ENCODE measurements at places on chromosomes 4 and X.

GRCh38 chrX:43836435-43837184, 45.6 kb downstream of the MAOB start:
- peak; percentile 17 for DNase-seq

GRCh38 chr4:112213091-112213490, 18.5 kb upstream of the AP1AR start:
- peak; percentile 6 for DNase-seq

DNA sequence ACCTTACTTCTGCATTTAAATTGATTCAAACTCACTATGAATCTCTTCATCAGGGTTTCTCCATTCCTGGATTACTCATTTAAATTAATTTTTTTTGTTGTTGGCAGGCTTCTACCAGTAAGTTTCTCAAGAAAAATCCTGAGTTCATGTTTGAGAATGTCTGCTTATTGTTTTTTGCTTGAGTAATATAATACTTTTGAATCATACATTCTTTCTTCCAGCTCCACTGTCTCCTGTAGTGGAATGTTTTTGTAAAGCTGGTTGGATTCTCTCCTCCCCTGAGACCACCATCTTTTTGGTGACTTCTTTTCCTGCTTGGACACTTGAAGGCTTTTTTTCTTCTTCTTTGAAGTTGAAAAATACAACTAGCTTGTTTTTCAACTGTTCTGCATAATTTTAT, 4.3 kb upstream of the MID1IP1 start:
- no peak for DNase-seq

GRCh38 chrX:151935358-151935757, 22.7 kb downstream of the MAGEA4 start:
- no peak for DNase-seq

DNA sequence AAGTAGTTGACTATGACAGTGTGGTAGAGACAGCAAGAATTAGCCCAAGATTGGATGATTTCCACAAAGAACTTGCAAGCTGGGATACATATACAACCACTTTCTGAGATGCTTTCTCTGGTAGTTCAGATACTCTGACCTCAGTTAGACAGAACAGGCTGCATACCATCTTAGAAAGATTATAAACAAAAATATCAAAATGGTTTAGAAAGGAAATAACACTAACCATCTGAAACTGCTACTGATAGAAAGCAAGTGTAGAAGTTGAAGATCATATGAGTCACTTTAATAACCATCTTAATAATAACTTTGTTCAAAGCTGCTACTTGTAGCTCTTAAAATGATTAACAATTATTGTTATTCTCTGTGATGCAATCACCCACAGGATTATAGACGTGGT, 255.4 kb upstream of the TTC29 start:
- no peak for DNase-seq

GRCh38 chr4:158521484-158522088, at the start of gene RXFP1:
Gene RXFP1 (plus strand): TSS chr4:158521882. CDS start chr4:158521977, 95 bp downstream.
- DNase-seq: no peak

DNA sequence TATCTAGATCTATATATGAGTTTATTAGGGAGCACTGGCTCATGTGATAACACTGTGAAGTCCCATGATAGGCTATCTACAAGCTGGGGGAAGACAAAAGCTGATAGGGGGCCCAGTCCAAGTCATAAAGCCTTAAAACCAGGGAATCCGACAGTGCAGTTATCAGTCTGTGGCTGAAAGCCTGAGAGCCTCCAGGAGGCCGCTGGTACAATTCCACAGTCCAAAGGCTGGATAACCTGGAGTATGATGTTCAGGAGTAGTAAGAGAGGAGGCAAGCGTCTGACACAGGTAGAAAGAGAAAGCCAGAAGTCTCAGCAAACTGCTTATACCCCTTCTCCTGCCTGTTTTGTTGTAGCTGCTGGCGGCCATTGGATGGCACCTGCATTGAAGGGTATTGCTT, 177.6 kb upstream of the SPRY1 start:
- DNase-seq: no peak

DNA sequence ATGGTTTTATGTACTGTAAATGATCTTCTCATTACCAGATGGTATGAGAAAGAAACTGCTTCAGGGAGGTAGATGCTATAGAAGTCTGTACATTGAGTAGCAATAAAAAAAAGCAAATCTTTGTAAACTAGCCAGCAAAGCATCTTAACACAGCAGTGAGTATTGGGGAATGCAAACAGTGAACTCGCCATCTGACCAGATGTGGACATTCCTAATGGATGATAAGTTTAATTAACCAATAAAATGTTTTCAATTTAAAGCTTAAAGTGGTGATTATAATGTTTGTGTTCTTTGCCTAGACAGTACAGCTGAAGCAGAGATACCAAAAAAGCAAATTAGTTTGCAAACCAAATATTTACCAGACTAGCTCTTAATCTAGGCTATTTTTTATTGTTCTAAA, 1144.2 kb downstream of the FAT4 start:
- DNase-seq: peak; percentile 51

DNA sequence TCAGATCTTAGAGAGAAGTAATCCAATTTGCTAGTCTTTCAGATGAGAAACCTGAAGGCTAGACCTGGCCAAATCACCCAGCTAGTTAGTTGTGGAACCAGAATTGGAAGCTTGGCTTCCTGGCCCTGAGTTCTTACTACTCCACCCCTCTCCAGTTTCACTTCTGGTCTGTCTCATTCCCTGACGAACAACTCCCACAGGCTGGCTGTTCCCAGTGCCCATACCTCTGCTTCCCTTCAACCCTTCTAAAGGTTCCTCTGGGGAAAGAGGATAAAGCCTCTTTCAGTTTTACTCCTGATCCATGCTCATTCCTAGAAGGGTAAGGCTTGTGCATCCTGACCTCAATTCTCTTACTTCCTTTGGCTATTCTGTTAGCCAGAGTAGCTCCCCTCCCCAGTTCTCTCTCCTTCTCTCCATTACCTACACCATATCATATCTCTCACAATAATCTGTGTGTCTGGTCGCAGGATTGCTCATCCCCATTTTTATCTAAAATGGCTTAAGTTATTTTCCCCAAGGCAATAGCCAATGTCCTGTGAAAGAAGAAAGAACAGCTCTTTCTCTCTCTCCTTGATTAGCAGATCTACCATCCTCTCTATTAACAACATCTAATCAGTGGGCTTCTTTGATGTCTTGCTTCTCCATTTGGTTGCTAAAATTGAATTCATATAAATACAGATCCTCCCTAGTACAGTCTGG, 155.0 kb upstream of the MAOA start:
- DNase-seq: no peak

DNA sequence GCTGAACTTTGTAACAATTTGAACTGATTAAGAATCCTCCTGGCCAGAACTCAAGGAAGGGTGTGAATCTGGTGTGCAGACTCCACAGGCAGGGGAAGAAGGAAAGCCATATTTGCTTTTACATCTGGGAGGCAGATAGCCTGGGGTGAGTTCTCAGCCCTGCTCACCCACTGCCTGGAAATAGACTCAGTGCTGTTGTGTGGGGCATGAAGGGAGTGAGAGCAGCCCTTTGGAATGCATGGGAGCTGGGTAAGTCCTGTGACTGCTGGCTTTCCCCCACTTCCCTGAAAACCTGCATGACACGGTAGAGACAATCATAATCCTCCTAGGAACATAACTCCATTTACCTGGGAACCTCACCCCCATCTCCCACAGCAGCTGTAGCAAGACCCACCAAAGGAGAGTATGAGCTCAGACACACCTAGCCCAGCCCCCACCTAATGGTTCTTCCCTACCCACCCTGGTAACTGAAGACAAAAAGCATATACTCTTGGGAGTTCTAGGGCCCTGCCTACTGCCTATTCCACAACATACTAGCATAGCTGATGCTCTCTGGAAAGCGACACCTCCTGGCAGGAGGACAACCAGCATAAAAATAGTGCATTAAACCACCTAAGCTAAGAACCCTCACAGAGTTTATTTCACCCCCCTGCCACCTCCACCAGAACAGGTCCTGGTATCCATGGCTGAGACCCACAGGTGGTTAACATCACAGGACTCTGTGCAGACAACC, 59.3 kb upstream of the UBQLN2 start:
- no peak for DNase-seq

DNA sequence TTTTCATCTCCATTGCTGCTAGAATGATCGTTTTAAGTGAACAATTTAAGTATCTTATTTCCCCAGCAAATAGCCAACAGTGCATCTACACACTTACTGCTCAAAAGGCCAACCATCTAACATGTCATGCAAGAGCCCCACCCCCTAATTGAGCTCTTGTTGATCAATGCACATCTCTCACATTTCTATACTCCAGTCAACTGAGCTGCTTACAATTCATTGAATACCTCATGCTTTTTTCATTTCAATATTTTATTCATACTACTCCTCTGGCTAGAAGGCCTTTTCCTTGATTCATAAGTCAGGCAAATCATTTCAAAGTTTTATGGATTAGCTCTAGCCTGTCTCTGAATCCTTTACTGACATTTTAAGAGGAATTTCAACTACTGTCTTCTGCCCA, 79.0 kb upstream of the WDR17 start:
- no peak for DNase-seq

DNA sequence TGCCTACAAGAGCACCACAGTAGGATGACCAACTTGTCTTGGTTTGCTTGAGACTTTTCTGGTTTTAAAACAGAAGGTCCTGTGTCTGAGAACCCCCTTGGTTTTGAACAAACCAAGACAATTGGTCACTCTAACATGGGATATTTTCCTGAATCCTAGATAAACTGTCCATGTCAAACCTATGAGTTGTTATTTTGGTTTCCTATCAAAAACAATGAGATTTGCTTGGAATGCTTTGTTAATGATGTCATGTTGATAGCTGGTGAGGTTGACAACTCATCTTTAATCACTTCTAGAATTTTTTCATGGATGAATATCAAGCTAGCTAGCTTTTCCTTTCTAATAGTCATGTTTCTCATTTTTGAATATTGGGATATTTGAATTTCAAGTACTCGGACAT, 518.3 kb upstream of the ARX start:
- no peak for DNase-seq

DNA sequence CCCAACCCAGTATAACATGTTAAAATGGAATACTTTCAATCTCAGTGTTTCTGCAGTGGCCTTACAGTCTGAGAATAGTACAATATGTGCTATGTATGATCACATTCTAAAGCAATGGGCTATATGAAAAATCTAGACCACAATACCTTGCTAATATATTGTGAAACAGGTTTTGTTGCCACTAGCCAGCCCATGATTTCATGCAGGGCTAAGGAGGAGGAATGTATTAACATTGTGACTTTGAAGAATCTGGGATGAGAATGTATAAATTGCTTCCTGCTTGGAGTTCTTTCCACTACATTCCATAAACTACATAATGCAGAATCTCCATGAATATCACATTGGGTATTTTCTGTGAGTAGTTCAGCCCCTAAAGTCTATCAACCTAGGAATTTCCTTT, 935.4 kb upstream of the GRIA3 start:
- no peak for DNase-seq

DNA sequence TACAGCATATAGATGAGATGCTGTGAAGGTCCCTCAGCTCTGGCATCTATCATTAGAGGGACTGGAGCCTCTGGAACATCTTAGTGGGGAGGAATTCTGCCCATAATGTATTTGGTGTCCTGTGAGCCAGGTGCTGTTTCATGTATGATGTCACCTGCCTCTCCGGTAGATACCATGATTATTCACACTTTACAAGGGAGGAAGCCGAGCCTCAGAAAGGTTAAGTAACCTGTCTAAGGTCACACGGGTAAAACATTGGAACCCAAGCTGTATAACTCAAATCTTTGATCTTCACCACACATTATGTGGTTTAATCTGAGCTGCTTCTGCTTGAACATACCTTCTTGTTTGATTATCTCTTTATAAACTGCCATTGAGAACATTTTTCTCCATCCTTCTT, 442.8 kb downstream of the BCOR start:
- no peak for DNase-seq

DNA sequence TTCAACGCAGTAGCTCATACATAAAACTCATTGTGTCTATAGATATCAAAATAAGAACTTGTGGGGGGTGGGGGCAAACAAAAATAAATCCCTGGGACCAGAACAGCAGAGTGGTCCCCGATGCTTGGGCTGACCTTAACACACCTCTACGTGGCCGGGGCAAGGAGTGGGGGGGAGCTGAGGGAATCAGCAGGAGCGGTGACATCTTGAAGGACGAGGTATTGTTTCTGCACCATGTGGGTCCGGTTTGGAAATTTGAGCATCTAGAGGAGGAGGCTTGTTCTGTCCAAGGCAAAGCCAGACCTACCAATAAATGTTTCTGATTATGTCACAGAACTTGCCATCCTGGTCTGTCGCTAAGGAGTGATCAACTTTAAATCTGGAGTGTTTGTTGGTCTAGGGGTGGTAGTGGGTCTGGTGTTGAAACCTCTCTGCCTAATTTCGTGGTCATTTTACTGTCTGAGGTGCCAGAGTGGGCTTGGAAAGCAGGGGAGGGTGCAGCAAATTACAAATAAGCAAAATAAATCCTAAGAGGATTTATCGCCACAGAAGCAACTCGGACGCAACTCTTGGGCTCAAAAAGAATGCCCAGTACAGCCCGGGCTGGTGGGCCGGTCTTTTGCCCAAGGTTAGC, 774 bp upstream of the RAPGEF2 start:
- peak; percentile 30 for DNase-seq

GRCh38 chr4:36502350-36502749, 220.9 kb downstream of the DTHD1 start:
- no peak for DNase-seq

DNA sequence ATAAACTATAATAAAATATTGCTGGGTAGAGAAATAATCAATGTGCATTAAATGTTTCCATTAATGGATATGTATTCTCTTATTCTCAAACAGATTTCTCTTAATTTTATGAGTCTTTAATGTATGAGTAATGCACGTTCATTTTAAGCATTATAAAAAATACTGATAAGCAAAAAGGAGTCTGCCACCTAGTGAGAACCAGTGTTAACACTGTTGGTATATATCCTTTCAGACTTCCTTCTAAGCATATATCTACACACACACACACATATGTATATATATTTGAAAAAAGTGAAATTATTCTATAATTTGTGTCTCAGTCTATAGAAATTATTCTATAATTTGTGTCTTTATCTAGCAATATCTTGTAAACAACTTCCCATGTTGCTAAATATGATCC, 49.9 kb upstream of the MTMR1 start:
- DNase-seq: no peak

DNA sequence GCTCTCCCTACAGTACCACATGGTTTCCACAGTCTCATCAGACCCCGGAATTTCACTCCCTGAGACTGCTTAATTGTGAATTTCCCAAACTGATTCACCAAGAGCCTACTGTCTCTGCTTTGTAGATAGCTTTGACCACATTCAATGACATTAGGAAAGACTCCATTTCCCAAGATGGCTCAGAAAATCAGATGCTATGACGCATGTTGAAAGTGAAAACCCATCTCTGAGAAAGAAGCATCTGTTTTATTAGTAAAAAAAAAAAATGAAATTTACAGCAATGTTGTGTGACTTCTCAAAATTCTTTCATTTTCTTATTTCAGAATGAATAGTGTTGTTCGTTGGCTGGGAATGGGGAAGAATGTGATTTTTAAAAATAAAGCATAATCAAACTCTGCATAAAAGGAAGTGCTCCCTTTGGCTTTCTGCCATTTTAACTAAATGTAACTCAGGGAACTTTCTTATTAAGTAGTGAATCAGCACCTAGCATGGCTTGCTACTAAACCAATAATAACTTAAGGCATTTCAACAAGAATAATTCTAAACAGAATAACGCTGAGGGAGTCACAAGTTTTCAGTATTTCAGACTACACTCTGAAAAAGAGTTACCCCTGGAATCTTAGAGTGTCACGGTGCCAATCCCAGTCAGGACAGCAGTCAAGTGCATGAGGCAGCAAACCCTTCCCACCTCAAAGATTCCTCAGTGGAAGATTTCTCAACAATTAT, 97.4 kb upstream of the MYOZ2 start:
- no peak for DNase-seq

GRCh38 chr4:174423257-174423944, 98.9 kb downstream of the HPGD start:
- peak; percentile 49 for DNase-seq
